ENCODE measurements at places on chromosomes 7 and 10.

GRCh38 chr10:100037758-100038315, 28.1 kb upstream of the DNMBP start:
- DNase-seq: no peak

DNA sequence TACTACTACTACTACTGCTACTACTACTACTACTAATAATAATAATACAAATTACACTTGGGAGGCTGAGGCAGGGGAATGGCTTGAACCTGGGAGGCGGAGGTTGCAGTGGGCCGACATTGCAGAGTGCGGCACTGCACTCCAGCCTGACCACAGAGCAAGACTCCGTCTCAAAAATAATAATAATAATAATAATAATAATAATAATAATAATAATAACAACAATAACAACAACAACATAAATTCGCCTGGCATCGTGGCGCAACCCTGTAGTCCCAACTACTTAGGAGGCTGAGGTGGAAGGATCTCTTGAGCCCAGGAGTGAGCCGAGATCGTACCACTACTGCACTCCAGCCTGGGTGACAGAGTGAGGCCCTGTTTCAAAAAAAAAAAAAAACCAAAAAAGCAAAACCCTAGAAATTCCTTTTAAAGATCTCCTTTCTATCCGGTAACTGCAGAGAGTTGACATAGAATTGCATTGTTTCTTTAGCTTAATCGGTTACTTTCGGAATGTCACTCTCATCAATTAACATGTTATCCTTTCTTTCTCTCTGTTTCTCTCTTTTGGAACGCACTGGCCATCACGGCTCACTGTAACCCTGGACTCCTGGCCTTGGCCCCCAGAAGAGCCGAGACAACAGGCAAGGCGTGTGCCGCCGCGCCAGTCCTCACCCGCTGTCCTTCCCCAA, 972 bp downstream of the PHYH start:
- DNase-seq: no peak

GRCh38 chr7:99446096-99446495, 7.4 kb downstream of the CPSF4 start:
- DNase-seq: no peak

- no peak for DNase-seq
Observed at GRCh38 chr7:12590559-12590958, 20.0 kb downstream of the SCIN start.

DNA sequence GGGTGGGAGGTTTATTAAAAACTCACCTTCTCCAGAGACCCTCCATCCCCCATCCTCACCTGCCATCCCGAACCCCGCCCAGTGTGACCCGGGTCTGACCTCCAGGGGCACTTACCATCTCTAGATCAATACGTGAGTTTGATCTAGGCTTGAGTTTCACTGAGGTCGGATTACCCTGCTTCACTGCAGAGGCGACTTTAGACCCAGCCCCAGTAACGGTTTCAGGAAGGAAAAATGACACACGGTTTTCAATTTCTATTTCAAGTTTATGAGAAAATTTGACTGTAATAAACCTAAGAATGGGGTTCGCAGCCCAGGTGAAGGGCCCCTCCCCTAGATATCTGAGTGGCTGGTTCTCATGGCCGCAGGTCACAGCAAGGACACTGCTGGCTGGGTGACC, 33.1 kb downstream of the RCC1L start:
- DNase-seq: no peak

DNA sequence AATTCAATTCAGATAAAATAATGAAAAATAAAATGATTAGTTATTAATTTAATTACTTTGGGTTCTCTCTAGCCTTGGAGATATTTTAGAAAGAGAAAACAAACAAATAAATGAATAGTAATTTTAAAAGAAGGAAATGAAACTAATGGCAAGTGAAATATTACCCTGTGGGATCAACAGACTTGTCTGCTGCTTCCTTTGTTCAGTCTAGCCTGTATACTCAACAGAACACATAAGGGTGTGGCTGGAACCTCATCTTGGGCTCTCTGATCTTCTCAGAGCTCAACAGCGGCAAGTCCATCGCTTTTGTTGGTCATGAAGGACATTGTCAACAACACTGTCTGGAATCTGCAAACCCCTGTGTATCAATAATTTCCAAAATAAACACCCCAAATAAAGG, 904.9 kb downstream of the IPMK start:
- no peak for DNase-seq

GRCh38 chr7:157851501-157852067, 514.8 kb downstream of the DNAJB6 start:
- peak; percentile 64 for DNase-seq

DNA sequence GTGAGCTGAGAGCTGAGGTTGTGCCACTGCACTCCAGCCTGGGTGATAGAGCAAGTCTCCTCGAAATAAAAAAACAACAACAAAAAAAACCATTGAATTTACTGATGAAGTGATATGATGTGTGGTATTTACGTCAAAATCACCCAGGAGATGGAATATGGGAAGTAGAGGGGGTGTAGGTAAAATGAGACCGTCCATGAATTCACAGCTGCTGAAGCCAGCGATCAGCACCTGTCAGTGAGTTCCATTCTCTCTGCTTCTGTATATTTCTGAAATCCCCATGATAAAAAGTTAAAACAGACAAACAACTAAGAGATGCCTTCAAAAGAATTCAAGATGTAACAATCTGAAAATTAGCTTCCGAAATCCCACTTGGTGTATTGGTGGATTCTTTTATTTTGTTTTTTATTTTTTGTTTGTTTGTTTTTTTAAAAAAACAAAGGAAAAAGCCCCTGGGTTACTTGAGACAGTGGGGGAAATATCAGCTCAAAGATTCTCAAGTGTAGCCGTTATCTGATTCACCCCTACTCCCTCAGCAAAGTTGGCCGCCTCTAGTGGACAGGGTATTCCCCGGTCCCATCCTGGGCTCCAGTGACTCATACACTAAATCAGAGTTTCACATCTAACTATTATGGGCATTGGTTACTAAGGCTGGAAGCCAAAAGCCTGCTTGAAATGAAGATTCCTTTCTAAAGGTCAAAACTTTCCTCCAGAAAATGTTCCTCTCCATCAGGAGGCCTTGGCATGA, 76.4 kb downstream of the MAP3K8 start:
- no peak for DNase-seq

DNA sequence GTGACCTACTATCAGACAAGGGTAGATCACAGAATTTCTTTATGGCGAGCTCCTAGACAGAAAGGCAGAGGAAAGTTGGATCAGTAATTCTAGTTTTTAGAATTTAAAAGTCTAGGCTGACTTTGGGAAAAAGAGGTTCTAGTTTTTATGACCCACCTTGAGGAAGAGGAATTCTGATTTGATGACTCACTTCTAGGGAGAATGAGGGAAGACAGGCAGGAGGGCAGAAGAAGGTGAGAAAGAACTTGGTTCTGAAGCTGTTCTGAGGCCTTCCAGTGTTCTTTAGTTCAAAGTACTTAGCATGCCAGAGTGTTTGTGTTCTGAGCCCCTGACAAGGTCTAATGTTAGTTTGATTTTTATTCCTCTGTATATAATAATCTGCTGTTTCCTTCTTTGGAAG, 97.2 kb downstream of the PODXL start:
- no peak for DNase-seq

GRCh38 chr10:120308589-120308988, 148.4 kb upstream of the PLPP4 start:
- DNase-seq: no peak

DNA sequence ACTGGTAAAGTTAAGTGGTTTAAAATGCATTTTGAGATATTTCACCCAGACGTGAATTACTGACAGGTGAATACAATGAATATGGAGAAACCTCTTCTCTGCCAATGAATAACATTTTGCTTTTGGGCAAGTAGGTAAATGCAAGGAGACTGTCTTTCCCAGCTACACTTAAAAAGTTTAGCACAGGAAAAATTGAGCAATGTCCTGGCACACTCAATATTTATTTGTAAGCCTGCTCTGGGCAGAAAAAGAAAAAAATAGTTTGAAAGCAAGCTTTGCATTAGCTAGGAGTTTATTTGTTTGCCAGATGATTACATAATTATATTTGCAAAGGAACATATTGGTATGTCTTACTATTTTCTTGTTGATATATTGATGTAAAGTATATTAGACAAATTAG, 624.2 kb downstream of the ACTR3B start:
- DNase-seq: no peak

DNA sequence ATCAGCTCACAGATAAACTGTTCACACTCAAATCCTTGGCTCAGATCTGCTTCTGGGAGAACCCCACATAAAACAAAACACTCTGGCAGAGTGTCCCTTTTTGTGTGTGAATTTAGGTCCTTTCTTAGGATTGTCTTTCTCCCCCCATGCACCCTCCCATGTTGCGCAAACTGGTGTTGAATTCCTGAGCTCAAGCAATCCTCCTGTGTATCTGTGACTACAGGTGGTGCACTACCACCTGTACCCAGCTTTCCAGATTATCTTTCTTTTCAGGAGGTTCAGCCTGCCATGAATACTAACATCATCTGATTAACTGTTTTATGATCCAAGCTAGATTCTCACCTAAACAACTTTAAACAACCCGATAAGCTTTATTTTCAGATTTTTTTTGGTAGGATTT, 177.6 kb upstream of the CSTF2T start:
- DNase-seq: no peak

DNA sequence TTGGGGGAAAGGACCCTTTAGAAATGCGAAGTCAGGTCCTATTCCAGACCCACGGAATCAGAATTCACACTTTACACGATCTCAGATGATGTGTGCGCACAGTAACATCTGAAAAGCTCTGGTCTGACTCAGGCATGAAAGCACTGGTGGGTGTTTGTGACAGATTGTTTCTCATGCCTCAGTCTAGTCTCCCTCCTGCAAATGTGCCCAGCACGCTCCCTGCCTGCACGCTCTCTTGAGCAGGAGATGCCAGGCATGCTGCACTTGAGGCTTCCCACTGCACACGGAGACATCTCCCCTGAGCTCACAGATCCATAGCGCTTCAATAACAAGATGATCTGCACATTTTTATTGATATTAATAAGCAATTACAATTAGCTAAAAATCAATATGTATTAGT, 23.6 kb upstream of the ZNF37A start:
- DNase-seq: no peak

GRCh38 chr10:44293306-44293778, 91.6 kb downstream of the CXCL12 start:
- DNase-seq: peak; percentile 66

GRCh38 chr7:124459101-124460055, 306.2 kb downstream of the GPR37 start:
- DNase-seq: no peak

DNA sequence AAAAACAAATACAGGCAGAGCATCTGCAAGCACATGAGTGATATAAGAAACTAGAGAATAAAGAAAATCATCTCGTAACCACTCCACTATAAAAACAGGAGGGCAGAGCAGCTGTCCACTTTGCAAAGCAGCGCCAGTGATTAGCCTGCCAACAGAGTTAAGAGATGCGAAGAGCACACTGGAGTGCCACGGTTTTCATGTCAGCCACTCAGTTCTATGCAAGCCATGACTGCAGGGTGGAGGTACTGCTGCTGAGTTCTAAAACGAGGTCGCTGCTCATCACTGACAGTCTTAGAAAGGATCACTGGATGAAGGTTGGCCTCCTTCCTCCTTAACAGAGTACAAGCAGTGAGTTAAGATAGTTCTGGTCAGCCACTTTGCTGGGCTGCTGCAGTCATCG, 58.5 kb downstream of the FGFR2 start:
- DNase-seq: no peak

GRCh38 chr10:100297242-100297641, 10.8 kb upstream of the BLOC1S2 start:
- no peak for DNase-seq

DNA sequence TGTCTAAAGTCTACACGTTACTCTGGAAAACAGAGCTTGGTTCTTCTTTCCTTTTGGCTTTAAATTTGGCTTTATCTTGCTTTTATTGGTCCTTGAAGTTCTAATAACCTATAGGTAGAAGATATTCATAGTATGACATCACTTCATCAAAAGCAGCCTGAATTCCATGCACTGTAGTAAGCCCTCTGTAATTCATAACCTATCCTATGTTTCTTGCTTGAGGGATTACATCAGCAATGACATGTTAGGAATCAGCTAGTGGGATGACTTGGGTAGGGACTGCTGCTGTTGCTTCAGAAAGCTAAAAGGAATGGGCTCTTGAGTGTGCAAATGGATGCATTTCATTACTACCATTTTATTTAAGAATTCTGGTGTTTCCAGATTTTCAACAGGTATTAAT, 184.9 kb downstream of the PTEN start:
- DNase-seq: no peak

- no peak for DNase-seq
Observed at GRCh38 chr10:17671307-17671706, 27.4 kb downstream of the STAM start.

DNA sequence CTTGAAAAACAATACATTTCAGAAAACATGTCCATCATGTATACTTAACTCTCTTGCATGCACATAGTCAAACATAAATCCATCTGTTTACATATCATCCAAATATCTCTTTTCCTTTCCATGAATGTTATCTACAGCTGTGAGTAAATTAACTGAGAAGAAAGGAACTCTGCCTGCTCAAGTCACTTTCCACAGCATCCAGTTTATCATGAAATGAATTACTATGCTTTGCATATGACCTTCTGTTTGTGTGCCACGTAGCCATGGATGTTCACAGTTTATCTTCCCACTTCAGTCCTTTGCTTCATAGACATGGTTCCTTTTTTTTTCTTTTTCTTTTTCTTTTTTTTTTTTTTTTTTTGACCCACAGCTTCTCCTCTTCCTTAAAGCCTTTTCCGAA, 39.6 kb downstream of the BZW2 start:
- DNase-seq: no peak

DNA sequence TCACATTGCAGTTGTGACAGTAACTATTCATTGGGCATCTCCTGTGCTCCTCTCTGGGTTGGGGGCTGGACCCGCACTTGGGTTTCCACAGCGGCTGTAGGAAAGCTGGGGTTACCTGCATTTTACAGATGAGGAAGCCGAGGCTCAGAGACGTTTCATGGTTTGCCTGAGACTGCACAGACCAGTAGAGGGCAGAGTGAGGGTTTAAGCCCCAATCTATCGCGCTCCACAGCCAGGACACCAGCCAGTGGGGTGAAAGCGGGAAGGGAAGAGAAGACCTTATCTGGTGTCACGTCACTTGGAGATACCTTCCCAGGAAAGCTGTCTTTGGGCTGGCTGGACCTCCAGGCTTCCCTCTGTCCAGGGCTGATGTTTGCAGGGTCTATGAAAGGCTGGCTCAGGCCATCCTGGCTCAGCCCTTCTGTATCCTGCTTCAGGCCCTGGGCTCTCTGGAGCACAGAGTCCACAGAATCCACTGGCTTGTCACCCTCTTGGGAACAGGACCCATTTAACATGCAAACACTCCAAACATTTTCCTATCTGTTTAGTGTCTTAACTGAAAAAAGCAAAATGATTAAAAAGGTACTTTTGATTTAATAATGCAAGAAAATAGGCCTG, 167.7 kb downstream of the EMX2 start:
- no peak for DNase-seq
